CD4-positive, alpha-beta T cell treated with Interleukin-4 for 1 hour (primary cell): ENCODE measurements at places on chromosomes 7 and 10.

DNA sequence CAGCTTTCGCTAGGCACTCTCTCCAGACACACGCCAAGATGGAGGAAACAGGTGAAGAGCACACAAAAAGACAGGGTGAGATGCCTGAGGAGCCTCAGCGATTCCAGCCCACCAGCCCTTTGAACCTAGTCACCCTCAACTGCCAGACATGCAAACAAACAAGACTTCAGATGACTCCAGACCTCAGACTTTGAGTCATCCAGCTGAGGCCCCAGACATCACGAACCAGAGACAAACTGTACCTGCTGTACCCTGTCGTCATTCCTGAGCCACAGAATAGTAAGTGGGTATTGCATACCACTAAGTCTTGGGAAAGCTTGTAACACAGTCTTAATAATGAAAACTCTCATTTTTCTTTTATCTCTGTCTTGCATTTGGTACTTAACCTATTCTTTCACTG is 126.6 kb upstream of the LSM8 start:
- DNase-seq: no peak

DNA sequence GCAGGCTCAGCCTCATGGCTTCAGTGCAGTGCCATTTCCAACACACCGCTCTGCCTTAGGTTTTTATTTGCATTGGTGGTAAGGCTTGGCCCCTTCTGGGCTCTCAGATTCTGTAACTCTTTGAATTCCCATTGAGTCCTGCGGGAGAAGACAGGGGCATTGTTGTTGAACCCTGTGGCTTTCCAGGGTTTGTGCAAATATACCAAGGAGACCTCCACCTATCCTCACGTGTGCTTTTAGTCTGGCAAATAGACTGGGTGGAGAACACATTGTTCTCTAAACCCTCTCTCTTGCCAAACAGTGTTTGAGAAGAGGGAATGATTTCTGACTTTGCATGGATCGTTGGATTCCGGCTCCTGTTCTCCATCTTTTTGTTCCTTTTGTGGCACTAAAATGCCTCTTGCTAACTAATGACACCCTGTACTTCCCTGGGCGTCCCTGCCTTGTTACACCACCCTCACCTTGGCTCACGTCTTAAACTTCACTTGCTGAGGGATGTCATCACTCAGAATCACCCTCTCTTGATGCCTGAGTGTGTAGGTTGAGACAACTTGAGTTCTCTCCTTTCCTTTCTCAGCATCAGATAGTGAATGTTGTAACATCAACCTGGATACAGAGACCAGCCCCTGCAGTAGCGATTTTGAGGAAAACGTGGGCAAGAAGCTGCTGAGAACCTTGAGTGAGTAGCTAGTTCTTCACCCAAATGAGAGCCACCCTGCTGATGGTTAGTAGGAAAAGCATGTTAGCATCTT is 40.5 kb downstream of the GOT1 start:
- DNase-seq: no peak

DNA sequence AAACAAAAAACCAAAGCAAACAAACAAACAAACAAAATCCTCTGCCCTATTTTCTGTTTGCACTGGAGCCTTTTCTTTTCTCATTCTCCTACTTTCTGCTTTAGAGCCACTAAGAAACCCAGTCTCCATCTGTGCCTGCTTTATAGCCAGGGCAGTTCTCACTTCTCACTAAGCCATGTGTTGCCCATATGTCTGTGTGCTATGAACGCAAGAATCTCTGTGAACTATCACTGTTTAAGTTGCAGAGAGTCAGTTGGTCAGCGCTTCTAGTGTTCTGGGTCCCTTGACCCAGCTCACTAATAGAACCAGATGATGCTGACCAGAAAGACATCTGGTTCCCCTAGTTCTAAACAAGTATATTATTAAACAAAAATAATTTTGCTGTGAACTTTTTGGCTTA is 81.4 kb downstream of the FAM185A start:
- DNase-seq: no peak

DNA sequence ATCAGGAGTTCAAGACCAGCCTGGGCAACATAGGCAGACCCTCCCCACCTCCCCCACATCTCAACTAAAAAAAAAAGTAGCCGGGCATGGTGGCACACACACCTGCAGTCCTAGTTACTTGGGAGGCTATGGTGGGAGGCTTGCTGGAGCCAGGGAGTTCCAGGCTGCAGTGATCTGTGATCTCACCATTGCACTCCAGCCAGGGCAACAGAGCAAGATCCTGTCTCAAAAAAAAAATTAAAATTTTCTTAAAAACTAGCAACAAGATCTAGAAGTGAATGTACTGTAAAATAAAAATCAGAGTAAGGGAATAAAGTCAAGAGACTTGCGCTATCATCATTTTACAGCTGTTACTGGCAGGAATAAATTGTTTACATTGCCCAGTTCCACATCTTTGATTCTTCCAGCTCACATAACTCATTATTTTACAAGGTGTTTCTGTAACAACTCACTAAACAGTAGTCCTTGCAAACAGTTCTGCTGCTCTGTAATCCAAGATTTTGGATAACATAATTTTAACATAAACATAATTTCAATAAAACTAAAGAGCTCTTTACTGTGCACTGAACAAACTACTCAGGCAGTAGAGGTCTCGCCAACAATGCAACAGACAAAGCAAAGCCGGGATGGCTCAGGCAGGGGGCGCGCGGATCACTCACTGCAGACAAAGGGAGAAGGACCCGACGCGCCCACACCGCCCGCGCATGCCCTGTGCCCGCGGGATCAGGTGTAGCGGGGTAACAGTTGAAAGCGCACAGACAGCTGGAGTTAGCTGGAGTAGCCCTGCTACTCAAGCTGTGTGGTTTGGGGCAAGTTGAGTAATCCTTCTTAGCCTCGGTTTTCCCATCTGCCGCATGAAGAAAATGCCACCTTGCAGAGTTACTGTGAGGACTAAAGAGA is 73.3 kb upstream of the NFE2L3 start:
- DNase-seq: peak; percentile 77

DNA sequence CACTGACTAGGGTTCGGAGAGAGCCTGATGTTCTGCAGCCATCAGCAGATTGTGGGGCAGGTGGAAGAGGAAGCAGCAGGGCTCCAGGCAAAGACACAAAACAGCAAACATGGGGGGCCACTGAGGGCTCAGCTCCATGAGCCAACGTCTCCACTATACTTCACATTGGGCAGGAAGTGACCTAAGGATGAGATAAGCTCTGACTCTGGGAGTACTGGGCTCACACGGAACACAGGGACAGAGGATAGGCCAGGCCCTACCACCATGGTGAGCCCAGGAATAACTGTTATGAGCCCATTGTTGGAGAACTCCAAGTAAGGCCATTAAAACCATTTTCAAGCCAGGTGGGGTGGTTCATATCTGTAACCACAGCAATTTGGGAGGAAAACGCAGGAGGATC is 14.9 kb upstream of the MRPS24 start:
- no peak for DNase-seq

DNA sequence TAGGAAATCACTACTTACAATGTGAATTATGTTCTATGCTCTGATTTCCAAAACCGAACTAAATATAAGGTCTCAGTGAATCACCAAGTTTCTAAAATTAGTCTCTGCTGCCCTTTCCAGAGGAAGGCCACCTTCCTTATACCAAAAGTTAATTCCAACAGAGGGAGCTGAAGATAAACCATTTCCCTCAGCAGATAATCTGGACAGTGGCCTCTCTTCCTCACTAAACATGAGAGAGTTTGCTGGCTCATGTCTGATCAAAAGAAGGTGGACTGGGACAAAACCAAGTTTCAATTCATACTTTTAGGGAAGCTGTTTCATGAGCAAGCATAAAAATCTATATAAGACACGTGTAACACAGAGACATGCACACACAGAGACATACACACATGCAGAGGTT is 6.4 kb downstream of the FEZF1 start:
- DNase-seq: no peak

- DNase-seq: no peak
These were observed 185.1 kb upstream of the PRPS1L1 start for GRCh38 chr7:18212758-18213157.

DNA sequence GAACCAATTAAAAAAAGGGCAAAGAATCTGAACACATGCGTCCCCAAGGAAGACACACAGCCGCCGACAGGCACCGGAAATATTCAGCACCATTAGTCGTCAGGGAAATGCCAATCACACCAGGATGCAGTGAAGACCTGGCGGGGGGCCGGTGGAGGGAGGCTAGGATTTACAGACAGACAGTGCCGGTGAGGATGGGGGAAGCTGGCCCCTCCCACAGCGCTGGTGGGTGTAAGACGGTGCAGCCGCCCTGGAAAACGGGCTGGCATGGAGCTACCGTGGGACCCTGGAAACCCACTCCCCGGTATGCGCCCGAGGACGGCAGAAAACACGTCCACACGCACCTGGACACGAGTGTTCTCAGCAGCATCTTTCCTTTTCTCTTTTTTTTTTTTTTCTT is 4.8 kb upstream of the ADAP1 start:
- no peak for DNase-seq

DNA sequence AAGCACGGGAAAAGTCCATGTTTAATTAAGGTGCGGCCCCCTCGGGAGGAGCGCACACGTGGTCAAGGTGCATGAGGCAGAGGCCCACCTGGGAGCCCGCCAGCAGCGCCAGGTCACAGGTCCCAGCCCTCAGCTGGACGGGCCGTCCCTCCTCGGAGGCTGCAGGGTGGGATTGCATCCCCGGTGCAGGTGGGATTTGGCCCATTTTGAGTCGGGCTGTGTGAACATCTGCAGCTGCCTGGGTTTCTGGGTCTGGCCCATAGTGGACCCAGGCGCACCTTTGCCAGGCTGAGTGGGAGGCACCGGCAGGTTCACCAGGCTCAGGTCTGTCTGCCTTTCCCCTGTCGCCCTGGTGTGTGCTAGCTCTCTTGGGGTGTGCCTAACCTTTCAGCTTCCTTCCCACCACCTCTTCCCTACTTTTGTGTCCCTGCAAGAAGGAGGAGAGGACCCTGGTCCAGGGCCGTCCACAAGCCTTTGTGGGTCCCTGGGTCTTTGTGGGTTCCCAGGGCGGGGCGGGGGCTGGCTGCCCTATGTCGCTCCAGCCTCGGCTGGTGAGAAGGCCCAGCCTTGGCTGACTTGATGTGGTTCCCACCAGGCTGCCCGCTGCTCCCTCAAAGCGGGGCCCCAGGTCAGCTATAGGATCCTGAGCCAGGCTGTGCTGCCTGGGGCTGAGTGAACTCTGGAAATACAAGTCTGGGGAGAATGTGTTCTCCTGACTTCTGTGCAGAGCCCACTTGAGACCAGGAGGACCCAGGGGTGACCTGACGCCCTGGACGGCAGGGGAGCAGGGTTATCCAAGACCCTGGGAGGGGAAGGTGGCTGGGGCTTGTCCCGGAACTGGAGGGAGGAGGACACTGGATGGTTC is 186.7 kb upstream of the SHH start:
- no peak for DNase-seq

- no peak for DNase-seq
These were observed 39.7 kb downstream of the DRGX start for GRCh38 chr10:49356181-49356580.

DNA sequence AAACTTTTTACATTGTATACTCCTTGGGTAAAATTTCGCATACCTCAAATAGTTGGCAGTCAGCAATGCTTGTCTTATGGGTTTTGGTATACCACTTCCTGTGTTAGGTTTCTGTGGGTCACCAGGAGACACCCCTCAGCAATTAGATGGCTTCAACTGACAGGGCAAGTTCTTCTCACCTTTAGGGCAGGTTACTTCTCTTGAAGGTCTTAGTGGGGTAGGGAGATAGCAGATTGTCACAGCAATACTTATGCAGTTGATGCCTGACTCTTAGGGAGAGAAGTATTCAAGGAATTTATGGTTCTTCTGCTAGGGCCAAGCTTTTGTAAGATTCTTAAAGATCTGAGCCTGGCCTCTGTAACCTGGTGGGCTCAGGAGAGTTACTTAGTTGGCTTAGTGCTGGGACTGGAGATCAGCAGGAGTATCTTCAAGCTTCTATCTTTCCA is 42.9 kb downstream of the MKLN1 start:
- DNase-seq: peak; percentile 59

GRCh38 chr7:95491634-95492314 is 6.0 kb downstream of the ASB4 start:
- DNase-seq: no peak

DNA sequence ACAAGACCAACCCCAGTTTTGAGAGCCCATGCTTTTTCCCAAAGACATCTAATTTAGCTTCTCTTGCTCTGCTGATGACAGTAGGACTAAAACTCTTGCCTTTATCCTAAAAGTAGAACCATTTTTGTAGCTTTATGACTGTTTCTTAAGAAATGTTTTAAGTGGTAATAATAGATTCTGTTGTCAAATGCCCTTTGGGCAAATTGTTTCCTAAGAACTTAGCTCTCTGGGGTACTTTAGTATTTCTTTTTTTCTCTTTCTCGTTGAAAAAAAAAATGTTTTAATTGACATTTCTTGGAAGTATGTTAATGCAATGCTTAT is 157.4 kb downstream of the ARID5B start:
- DNase-seq: no peak

- no peak for DNase-seq
These were observed 16.6 kb upstream of the TMEM236 start for GRCh38 chr10:17735166-17735941.

DNA sequence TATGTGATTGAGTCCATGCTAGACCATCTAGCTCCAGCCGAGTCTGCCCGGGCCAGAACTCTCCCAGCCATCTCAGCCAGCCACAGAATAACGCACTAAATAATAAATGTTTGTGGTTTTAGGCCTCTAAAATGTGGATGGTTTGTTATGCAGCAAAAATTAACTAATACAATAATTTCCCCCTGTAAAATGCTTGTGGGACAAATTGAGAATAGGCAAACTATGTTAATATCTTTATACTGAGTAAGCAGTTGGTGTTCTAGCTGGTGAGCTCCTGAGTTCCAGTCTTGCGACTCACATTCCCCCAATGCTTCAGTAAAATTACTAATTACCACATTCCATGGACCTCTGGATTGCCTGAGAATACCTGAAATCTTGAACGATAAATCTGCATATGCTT is 316.8 kb upstream of the NFE2L3 start:
- no peak for DNase-seq

GRCh38 chr10:29610876-29611647 is 23.7 kb downstream of the SVIL start:
- no peak for DNase-seq

- no peak for DNase-seq
These were observed 173.9 kb upstream of the SLC25A13 start for GRCh38 chr7:96495751-96496216.

- peak; percentile 43 for DNase-seq
These were observed 7.0 kb downstream of the PKD1L1 start for GRCh38 chr7:47941136-47941844.

DNA sequence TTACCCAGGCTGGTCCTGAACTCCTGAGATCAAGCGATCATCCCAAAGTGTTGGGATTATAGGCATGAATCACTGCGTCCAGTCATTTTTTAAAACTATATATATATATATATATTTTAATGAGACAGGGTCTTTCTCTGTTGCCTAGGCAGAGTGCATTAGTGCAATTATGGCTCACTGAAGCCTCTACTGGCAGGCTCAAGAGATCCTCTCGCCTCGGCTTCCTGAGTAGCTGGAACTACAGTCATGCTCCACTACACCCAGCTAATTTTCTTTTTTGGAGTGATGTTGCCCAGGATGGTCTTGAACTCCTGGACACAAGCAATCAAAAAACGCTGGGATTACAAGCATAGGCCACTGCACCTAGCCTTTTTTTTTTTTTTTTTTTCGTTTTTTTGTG is 55.3 kb upstream of the KAT6B start:
- no peak for DNase-seq

- DNase-seq: no peak
These were observed 155.9 kb downstream of the CDK14 start for GRCh38 chr7:90752051-90752450.
